ENCODE measurements at places on chromosomes 1 and 21.

- no peak for DNase-seq
Observed at GRCh38 chr1:71919811-71920509, 362.4 kb downstream of the NEGR1 start.

DNA sequence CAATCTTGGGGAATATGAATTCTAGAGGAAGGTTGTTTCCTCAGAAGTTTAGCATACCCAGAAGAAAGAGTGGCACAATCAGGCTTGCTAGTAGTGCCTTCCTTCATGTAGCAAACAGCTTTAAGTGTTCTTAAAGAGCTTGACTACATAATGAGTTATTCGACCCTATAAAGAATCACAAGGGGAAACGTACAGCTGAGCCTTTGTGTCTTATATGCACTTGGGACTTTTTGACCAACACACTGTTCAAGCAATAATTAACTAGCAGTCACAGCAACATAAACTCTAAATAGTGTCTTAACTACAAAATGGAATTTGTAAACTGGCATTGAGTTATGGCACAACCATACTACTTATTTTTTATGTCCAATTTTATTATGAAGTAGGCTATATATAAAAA is 86.1 kb downstream of the TTLL7 start:
- DNase-seq, result no peak

DNA sequence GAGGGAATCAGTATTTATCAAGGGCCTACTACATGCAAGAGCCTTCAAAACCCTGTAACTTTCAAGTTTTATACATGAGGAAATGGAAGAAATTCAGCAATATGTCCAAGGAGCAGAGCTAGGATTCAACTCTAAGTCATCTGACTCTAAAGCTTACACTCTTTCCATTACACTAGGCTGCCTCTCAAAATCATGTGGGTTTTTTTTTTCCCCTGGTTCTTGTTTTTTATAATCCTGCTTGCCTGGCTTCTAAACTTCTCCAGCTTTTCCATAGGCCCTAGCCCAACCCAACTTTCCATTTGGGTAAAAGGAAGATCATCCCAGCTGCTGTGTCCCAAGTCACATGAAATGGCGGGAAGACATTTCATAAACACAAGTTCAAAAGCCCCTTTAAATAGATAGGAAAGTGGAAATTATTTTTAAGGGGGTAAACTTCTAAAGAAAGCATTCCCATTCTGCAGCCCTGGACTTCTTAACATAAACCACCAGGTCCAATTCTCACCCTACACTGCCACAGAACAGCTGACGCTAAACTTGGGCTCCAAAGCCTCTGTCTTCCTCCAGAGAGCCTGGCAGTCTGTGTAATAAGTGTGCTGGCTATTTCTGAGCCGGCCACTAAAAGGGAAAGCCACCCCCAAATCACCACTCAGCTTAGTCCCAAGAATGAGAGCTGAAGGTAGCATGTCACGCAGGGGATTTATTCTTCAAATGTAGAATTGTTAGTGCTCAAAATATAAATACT is 46.9 kb downstream of the ITPKB start:
- no peak for DNase-seq

- no peak for DNase-seq
Observed at GRCh38 chr1:171798765-171799164, 17.3 kb downstream of the METTL13 start.

DNA sequence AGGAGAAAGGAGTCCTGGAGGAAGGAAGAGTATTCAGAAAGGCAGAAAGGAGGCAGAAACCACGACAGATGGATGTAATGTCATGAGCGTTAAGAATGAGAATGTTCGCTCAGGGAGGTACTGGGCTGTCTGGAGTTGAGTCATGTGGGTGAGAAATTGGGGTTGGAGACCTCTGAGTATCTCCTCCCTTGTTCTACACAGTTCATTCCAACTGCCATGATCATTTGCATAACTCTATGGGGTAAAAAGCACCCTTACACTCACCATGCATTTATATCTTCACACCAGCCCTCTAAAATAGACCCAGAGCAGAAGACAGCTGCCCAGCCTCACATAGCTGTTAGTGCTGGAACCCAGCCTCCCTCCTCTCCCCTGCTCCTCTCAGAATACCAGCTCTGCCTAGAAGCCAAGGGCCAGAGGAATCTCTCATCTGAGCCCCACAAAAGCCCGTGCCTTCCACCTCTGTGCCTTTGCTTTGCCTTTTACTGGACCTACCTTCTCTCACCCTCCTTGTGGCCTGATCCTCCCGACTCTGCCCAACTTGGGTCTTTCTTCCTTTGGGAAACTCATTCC is 85.2 kb downstream of the BEND5 start:
- no peak for DNase-seq

DNA sequence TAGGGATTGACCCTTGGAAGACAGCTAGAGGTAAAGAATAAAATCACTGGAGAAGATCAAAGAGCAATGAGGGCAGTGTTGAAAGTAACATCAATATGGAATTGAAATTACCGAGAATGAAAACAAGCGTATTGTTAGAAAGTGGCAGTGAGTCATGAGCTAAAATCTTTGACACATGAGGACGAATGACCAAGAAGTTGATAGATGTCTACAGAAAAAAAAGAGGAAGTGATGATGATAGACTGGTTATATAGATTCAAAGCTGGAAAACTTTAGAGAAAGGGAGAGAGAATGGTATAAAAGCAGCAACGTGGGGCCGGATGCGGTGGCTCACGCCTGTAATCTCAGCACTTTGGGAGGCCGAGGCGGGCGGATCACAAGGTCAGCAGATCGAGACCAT is 12.5 kb upstream of the DNM3 start:
- no peak for DNase-seq

DNA sequence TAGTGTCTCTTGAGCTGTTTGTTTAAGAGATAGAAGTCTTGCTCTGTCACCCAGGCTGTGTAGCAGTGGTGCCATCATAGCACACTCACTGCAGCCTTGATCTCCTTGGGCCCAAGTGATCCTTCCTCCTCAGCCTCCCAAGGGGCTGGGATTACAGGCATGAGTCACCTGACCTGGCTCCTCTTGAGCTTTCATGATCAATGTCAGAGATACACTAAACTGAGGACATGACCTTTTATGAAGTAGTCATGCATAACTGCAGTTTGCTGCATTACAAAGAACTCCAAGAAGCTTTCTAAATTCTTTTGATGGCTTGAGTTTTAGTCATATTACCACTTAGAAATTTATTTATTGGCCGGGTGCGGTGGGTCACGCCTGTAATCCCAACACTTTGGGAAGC is 77.7 kb downstream of the CC2D1B start:
- DNase-seq, result no peak

- DNase-seq, result no peak
Observed at GRCh38 chr1:91751275-91751674, 134.7 kb downstream of the TGFBR3 start.

GRCh38 chr1:43495204-43495603 is 35.5 kb upstream of the PTPRF start:
- DNase-seq, result no peak

DNA sequence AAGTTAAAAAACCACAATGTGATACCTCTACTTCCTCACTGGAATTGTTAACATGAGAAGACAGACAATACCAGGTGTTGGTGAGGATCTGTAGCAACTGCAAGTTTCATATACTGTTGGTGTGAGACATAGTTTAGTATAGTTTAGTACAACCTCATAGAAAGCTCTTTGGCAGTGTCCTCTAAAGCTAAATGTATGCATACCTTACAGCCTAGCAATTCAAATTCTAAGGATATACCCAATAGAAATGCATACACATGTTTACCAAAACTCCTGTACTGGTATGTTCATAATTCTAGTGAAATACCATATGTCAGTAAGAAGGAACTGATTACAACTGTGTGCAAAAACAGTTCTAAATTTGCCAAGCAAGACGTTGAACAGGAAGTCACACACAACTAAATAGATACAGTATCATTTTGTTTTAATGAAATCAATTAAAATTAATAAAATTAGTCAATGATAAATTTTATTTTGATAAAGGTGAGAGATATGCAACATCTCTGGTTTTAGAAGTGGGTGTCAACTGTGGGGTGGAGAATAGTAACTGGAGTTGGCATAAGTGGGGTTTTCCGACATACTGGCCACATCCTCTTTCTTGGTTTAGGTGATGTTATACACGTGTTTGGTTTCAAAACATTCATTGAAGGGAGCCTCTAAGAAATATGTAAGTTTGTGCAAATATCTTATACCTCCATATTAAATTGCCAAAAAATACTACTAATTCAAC is 450.7 kb downstream of the PTPRC start:
- DNase-seq, result no peak

- no peak for DNase-seq
Observed at GRCh38 chr1:248622570-248623001, 12.3 kb downstream of the OR2T11 start.

GRCh38 chr1:30472009-30472408 is 251.4 kb downstream of the MATN1 start:
- DNase-seq, result no peak

GRCh38 chr1:113253187-113253586 is 137.1 kb upstream of the MAGI3 start:
- DNase-seq, result no peak

- DNase-seq, result no peak
Observed at GRCh38 chr1:246445503-246445902, 61.6 kb downstream of the SMYD3 start.

DNA sequence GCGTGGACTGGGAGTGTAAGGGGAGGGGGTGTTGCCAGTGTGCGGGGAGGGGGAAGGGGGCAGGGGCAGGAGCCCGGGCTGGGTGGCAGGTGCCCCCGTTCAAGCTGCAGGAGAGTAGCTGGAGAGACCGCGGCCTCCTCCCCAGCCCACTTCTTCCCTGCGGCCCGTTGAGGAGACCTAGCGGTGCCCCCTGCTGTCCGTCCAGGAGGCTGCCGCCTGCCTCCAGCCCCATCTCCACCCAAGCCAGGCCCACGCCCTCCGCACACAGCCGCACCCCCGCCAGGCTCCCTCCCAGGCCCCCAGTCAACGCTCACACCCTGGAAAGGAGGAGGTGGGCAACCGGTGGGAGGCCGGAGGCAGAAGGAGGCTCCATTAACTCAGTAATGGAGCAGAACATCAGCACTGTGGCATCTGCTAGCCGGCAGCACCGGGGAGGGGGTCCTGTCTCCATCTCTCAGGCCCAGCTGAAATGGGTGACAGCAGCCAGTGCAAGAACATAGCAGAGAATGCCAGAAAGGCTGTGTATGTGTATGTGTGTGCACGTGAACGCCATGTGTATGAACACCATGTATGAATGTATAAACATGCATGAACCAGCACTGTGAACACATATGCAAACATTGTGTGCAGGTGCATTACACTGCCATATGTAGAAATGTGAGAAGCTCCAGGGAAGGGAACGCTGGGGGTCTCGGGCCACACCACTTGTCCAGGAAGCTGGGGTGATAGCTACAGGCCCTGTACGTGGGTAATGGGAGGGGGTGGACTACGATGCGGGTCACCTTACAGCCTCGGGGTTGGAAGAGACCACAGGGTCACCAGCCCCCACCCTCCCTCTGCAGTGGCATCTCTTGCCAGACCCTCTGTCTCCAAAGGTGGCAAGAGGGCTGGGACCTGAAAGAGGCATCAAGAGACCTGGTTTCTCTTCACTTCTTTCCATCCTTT is 84.6 kb downstream of the SYT2 start:
- peak; percentile 11 for DNase-seq

DNA sequence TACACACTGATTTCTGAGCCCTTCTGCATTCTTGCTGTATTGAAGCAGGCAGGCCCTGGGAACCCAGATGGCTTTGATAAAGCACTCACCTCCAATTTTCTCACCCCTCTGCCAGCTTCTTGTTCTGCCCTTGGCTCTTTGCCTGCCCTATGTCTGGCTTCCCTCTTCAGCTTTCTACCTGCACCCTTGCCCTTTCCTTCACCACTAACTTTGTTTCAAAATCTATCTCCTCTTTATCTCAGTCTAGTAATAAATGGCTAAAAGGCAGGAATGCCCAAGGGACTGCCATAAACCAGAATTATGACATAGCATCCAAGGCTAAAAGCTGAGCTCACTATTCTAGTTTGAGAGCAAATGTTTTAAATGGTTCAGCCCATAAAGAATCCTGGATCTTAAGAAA is 178.7 kb downstream of the TNR start:
- DNase-seq, result no peak

DNA sequence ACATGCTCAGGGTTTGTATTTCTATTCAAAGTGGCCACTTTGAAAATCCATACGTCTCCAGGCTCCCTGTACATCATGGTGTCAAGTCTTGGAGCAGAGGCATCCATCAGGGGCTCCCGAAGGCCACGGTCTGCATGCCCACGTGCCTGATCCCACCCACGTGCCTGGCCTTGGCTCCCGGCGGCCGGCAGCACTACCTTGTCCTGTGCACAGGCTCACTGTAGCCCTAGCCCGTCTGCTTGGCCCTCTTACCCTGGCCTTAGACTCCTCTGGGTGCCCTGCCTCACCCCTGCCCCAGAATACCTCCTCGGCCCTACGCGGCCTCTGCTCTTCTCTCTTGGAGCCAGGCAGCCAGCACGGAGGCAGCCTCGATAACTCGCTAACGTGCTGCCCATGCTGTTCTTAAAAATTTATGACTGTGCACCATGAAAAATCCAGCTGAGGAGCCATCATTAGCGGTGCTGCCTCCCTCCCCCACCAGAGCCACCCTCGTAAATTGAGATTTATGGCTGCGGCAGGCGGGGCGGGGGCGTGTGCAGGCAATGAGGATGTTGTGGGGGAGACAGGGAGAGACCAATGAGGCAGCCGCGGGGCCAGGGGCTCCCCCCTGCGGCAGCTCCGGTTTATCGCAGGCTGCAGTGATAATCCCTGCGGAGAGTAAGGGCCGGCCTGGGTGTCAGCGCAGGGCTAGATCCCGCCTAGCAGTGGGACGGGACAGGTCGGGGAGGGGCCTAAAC is 24.6 kb downstream of the DMAP1 start:
- DNase-seq, result no peak

GRCh38 chr1:58695206-58695605 is 4.7 kb downstream of the MYSM1 start:
- no peak for DNase-seq

DNA sequence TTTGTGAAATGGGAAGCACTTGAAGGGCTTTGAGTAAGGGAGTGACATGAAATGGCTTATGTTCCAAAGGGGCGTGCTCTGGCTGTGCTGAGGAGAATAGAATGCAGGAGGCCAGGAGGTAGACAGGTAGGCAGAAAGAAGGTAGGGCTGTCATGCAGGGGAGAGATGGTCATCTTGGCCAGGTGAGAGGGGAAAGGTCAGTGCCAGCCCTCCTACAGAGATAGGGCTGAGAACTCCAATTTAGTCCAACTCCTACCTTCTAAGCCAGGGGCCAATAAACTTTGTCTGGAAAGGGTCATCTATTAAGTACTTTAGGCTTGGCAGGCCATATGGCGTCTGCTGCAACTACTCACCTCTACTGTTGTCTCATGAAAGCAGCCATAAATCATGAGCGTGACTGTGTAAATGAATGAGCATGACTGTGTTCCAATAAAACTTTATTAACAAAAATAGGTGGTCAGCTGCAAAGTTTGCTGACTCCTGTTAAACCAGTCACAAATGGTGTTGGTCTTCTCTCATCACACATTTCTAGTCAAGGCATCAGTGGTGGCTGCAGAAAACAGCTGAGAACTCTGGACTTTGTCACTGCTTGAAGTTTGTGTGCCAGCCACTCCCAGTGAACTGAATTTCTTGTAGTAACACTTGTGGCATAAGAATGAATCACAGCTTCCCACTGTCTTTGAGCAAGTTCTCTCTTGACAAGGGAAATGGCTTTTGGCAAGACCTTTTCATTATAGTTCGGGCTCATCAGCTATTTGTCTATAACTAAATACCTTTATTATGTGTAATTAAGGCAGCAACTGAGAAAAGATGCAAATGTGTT is 32.0 kb upstream of the CD2 start:
- no peak for DNase-seq
